Bone marrow (tissue), 2 donors: ENCODE measurements at places on chromosomes 12 and 14.

DNA sequence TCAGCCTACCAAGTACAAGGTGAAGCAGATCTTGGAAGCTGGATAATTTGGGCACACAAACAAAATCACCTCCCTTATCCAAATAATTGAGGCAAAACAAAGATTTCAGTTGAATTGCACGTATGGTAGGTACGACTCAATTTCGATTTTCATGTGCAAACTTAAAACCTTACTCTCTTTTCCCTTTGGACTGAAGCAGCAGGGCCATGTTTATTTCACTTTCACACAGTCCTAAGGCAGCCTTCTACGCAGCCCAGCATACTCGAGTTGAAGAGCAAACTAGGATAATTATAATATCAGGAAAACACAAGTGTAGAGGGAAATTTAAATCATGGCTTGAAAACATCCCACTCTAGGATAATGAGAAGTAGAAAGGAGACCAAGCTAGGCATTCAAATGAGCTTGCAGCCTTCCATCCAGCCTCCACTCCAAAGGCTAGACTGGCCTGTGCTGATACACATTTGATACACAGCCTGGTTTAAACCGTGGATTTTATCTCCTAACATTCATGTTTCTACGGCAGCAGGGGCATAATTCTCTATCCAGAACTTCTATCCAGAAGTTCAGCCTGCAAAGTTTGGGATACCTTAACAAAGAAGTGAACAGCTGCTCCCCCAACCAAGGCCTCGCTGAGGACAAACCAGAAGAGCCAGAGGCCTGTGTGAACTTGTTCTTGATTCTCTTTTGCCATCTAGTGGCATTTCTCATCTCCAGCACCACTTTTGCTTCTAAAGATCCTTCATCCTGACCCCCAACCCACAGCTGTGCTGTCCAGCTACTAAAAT lies 2.4 kb upstream of the RNASE7 start:
- peak; percentile 57 for DNase-seq

DNA sequence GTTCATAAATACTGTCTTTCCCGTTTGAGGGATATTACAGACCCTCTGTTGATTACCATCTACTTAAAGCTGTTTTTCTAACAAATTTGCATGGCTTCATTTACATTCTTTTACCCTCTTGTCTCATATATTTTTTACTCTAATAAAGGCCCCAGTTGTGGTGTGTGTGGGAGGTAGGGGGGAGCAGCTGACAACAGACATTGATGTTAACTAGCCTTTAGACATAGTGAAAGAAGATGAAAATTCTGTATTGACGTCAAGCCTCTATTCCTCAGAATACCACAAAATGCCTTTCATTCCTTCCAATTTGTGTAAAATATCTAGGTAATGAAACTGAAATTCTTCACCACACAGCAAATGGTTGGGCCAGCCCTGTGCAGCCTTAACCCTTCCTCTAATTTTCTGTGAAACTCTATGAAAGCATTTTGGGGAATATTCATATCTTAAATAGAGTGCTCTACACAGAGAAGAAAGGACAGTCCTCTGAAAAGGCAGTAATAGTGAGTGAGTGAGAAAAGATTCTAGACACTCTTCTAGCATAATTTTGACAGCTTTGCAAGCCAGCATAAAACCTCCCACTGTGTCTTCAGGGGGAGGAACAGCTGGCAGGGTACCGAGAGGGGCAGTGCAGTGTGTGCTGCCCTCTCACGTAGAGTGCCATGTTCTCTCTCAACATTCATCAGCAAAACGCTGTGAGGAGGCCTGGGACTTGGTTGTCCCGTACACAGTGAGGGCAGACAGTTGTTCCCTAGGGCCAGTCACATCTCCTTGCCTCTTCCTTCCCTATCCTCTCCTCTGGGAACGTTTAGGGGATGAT lies 20.1 kb upstream of the CERS5 start:
- no peak for DNase-seq

DNA sequence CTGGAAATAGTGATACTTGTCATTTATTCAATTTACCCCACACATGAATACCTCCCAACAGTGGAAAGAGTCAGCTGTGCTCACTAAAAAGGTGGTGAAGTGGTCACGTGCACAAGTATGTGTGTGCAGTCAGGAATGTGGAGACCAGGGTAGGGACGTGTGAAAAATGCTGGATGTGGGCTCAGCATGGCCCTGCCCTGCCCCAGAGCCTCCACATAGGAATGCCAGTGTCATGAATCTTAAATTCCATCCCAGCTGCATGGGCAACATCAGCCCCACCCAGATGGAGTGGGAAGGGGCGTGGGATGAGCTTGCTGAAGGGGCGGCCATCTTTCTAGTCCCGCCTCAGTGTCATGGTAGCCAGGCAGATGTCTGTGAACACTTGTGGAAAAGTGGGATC lies 87.7 kb downstream of the C12orf75 start:
- no peak for DNase-seq

DNA sequence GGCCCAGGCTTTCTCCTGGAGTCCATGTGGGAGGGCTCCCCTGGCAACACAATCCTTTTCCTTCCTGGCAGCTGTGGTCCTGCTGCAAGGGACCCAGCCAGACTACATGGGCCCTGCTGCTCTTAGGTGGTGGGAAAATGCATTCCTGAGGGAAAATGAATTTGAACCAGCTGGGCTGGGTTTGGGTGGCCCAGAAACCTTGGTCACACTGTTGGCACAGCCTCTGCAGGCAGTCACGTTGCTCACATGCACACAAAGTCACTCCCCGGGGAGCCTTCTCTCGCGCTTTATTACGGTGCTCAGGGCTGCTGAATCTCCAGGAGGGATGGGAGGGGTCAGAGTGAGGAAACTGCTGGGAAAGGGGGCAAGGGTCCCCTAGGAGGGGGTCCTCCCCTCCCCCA lies 17.2 kb downstream of the PLEKHG3 start:
- DNase-seq: no peak

DNA sequence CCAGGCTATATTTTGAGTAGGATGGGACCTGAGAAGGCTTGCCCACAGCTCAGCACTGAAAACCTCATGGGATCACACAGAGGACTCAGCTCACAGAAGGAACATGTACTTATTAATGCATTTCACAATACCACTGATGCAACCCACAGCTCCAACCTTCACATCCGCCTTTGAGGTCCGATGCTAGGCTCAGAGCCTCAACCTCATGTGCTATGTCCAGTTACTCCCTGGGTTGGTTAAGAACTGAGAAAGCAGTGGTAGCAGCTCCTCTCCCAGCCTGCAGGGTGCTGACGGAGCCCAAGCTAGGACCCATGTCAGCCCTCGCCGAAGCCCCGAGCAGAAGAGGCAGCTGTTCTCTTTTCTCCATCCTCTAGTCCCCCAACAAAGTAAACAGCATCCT lies 52.9 kb downstream of the SPTB start:
- DNase-seq: no peak
